ENCODE measurements at places on chromosomes 1 and 21.

GRCh38 chr21:31143036-31143435 lies 104.8 kb upstream of the KRTAP19-8 start:
- no peak for DNase-seq

GRCh38 chr1:161092621-161093028 lies 3.3 kb upstream of the NECTIN4 start:
- no peak for DNase-seq

- peak; percentile 45 for DNase-seq
These were observed 305.4 kb downstream of the DISC1 start for GRCh38 chr1:231931846-231932454.

GRCh38 chr1:87292684-87293493 lies 35.8 kb upstream of the LMO4 start:
- DNase-seq: peak; percentile 66

DNA sequence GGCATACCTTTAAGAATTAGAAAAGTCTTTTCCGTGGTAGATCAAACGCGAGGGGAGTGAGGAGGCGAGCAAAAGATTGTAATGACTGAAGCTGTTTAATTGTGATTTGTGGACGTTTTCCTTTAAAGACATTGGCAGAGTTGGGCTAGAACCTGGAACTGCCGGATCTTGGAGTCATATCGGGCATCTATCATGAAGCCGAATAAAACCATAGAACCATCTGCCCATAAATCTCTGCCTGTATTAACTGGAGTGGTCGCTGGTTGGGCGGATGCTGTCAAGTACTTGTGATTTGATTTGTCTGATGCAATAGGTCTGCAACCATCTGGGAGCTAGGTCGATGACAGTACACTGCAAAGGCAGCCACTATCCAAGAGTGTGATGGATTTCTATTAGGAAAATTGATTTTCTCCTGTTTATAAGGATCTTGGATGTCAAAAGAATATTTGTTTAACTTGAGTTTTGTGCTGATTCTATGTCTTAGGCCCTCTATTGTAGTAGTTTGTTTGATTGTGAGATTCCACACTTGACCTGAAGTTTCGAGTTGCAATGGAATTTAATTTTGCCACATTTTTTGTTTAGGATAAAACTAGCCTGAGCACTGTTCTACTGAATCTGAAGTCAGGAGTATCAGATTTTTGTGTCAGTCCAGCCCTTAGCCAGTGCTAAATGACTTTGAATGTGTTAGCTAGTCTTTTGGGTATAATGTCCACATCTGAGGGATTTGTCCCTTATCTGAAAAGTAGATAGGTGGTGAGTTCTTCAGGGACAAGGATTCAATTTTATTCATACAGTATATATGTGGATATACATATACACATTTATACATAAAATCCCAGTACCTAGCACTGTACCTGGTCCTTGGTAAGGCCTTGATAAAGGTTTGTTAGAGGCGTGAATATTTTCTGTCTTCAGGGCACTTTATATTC lies 1.2 kb downstream of the SARS1 start:
- no peak for DNase-seq

GRCh38 chr1:224884361-224884801 lies 45.1 kb upstream of the DNAH14 start:
- no peak for DNase-seq

- no peak for DNase-seq
These were observed 105.8 kb downstream of the COLGALT2 start for GRCh38 chr1:183931646-183932271.

DNA sequence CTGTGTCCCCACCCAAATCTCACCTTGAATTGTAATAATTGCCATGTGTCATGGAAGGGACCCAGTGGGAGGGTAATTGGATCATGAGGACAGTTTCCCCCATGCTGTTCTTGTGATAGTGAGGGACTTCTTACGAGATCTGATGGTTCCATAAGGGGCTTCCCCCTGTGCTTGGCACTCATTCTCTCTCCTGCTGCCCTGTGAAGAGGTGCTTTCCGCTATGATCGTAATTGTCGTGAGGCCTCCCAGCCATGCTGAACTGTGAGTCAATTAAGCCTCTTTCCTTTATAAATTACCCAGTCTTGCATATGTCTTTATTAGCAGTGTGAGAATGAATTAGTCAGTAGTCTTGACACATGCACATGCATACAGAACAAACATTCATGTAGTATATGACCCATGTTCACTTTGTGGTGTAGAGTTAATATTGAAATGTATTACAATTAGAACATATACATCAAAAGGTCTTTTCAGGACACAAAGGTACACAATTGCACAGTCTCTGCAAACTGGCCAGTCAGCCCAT lies 16.9 kb upstream of the IFI16 start:
- DNase-seq: no peak

GRCh38 chr1:47201179-47201578 lies 11.3 kb upstream of the PDZK1IP1 start:
- no peak for DNase-seq

DNA sequence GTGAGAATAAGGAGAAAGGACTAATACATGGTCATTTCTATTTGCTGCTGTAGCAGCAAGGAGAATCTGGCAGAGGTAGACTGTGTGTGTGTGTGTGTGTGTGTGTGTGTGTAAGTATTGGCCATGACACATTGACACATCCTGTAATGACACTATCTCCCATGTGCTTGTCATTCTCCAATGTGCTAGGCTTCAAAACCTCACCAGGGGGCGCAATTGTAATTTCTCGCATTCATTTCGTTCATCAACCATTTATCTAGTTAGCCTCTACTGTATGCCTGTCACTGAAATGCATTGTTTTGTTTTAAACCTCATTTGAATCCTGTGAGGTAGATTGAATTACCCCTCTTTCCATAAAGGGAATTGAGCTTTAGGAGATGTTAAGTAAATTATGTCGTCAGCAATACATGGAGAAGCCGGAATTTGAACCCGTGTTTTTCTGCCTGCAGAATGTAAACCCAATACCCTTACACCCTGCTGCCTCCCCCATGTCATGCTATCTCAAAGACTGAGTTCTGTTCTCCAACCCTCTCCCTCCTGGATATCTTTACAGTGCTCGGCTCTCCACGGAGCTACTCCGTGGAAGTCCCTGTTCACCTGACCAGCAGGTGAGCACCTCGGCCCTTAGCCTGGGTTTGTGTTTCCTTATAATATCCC lies 100.8 kb downstream of the UCK2 start:
- DNase-seq: peak; percentile 57

DNA sequence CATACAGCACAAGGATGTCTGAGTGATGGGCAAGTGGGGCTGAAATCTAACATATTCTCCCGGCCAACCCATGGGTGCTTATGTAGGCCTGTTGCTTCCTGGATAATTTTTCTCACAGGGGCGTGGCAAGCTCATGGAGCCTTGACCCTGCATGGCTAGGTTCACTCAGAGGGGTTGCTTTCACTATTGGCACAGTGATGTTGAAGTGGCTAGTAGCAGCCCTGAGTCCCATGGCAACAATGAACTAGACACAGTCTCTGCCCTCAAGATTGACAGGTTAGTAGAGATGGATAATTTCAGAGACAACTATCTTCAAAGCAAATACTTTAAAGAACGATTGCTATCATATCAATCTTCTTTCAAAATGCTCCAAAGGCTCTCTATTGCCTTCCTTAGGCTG lies 6.5 kb upstream of the MAB21L3 start:
- DNase-seq: no peak

- no peak for DNase-seq
These were observed 334.0 kb upstream of the FMN2 start for GRCh38 chr1:239757716-239758115.

- no peak for DNase-seq
These were observed 110.9 kb downstream of the TOMM20 start for GRCh38 chr1:235017719-235018118.

- DNase-seq: no peak
These were observed 2.6 kb downstream of the HFM1 start for GRCh38 chr1:91402023-91402422.

- no peak for DNase-seq
These were observed 207.0 kb downstream of the PTPRC start for GRCh38 chr1:198845851-198846250.

DNA sequence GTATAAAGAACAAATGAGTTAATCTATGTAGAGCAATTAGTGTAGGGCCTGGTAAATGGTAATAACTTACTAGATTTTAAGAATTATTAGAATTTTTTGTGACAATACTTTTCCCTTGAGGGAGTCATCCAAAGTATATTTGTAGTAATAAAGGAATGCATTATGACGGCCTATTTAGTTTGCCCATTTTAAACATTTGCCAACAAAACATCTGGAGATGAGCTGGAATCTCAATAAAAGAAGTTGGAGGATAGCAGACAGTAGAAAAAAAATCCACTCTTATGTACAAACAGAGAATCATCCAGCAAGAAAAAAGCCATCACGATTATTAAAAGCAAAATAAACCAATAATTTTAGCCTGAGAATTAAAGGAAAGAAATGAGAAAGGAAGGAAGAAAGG lies 567.3 kb upstream of the ADAMTS5 start:
- DNase-seq: no peak

DNA sequence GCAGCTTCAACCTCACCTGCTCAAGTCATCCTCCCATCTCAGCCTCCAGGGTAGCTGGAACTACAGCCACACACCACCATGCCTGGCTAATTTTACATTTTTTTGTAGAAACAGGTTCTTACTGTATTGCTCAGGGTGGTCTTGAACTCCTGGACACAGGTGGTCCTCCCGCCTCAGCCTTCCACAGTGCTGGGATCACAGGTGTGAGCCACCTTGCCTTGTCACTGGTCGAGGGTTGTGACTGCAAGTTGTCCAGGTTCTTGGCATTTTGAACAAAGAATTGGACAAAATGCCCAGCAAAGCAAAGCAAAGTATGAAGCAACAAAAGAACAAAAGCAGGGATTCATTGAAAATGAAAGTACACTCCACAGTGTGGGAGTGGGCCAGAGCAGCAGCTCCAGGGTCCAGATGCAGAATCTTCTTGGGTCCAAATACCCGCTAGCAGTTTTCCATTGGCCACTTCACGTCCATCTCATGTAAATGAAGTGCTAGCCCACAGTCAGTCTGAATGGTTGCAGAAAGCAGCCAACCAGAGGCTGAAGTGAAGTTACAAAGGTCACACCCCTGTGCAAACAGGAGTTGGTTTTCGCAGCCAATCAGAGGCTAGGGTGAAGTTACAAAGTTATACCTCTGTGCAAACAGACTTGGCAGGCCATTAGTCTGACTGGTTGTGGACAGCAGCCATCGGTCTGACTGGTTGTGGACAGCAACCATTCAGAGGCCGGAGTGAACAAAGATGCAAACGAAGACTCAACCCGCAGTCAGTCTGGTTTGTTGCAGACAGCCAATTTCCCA lies 109.5 kb upstream of the KIF26B start:
- DNase-seq: no peak

GRCh38 chr1:65066419-65066765 lies 81.6 kb upstream of the AK4 start:
- no peak for DNase-seq

GRCh38 chr21:26674323-26674722 lies 101.2 kb upstream of the CYYR1 start:
- DNase-seq: no peak

GRCh38 chr1:227280836-227281235 lies 37.5 kb downstream of the CDC42BPA start:
- DNase-seq: no peak

DNA sequence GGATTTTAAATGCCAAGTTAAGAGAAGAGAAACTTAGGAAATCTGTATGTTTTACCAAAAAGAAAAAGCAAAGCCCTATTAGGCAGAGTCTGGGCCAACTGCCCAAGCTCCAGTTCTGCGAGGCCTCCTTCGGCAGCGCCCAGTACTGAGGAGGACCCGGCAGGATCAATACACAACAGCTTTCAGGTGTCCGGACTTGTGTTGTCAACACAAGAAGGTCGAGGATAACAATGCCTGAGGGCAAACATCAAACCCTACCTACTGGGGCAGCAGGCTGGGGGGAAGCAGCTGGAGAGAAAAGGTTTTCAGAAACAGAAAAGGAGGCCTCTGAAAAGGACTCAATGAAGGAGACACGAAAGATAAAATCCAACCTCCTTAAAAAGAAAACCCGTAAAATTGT lies 98.1 kb upstream of the GJB5 start:
- DNase-seq: no peak

GRCh38 chr1:215279682-215280081 lies 197.1 kb downstream of the KCNK2 start:
- no peak for DNase-seq

DNA sequence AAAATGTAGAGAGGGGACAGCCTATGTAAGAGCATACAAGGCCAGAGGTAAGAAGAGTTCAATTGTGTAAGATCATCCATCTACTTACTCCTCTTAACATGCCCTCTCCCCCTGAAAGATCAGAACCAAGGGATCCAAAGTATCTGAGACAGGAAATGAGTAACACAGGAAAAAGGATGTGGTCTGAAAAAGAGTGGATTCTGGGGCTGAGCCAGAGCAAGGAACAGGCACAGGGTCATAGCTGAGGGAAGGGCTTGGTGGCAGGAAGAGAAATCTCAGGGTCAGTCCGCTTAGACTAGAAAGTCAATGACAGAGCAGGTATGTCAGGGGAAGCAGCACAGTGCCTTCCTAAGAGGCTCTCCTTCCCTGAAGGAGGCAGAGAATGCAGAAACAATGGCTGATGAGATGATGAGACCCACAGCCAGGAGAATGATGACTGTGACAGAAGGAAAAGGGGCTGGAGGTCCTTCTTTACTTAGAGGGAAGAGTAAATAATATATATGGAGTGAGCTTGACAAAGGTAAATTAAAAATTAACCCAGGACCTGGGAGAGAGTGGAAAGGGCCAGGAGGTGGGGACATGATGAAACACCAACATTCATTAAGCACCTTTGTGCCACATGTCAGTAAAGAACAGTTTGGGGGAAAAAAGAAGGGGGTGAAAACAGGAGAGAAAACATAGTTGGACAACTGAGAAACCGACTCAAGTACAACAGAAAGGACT lies 26.2 kb upstream of the A3GALT2 start:
- DNase-seq: no peak

GRCh38 chr21:20031807-20032206 lies 966.4 kb upstream of the NCAM2 start:
- DNase-seq: no peak

GRCh38 chr1:62325081-62325480 lies 5.8 kb upstream of the KANK4 start:
- no peak for DNase-seq

DNA sequence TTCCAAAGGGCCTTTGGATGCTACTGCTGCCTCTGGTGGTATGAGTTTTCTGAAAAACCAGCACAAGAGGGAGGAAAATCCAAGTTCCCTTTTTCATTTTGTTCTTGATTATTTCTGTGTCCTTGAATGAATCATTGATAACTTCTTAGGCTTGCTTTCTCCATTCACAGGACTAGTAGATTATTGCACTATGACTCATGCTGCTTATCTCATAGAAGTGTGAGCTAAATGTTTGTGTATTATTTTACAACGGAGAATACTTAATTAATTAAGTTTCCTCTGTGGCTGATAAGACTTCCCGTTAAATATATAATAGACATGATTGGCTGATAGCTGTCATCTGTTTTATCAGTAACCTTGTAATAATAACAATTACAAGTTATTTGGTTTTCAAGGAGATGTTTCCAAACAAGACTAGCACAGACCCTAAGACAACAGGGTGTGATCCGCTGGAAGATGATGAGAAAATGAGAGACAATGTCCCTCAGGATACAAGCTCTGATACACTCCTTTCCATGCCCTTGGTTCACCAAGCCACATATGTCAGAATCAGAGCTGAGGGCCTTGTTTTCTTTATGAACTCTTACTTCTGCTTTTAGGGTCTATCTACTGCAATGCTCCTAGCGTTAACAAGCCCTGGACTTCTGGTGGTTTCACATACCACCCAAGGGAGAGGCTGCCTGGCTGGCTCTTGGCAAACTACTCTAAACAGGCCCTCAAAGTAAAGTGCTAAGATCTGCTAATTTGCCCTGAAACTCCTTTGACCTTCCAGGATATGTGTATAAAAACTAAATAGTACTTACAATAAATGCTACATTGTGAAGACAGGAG lies 1078.3 kb downstream of the TTLL7 start:
- no peak for DNase-seq

- DNase-seq: no peak
These were observed 156.5 kb downstream of the HLX start for GRCh38 chr1:221035662-221036153.
